Glutamatergic neuron (in vitro differentiated cells): ENCODE measurements at places on chromosomes 7 and 10. TPM values are rescaled to one million over a fixed set of nuclear protein-coding genes. Genes with fewer than 3 reads are reported as not detected.

- DNase-seq, result no peak
Measured at GRCh38 chr7:42673951-42674350, 237.9 kb downstream of the C7orf25 start.

Gene PON3
- not detected for total RNA-seq

Gene PRF1
- 2.6 TPM for total RNA-seq

DNA sequence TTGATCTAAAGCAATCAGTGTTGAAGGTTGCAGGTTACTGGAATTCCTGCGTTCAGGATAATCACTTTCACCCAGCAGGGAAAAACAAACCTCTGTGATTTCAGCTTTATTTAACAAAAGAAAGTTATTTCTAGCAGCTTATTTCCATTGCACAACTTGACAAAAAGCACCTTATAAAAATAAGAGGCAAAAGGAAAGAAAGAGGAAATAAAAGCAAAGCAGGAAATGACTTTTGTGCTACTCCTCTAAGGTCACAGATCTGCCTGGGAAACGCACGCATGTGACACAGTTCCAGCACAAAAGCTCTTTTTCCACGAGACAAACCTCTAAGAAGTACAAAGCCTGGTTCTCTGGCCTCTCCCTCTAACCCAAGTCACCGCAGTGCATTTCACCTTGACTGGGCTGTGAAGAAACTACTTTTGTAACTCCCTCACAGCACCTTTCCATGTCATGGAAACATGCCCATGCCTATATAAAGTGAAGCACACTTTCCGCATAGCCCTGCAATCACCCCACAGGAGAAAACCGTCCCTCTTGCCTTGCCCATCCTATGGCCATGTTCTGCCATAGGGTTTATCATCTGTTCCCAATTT lies 870 bp downstream of the ANK3 start:
- DNase-seq, result no peak
